Activated T-cell treated with anti-CD3 and anti-CD28 coated beads, Interleukin-2, amount 50 U/mL, for 72 hours (primary cell): ENCODE measurements at places on chromosomes 2 and 18.
A peak's percentile ranks its signal among the peaks of the same experiment; 100 is the strongest.

GRCh38 chr2:138713504-138713903 lies 66.7 kb downstream of the NXPH2 start:
- no peaks in the 10 kb centered on the region for H3K36me3 ChIP-seq
- no peak for DNase-seq
- no peak overlapping the region for H3K27ac ChIP-seq

DNA sequence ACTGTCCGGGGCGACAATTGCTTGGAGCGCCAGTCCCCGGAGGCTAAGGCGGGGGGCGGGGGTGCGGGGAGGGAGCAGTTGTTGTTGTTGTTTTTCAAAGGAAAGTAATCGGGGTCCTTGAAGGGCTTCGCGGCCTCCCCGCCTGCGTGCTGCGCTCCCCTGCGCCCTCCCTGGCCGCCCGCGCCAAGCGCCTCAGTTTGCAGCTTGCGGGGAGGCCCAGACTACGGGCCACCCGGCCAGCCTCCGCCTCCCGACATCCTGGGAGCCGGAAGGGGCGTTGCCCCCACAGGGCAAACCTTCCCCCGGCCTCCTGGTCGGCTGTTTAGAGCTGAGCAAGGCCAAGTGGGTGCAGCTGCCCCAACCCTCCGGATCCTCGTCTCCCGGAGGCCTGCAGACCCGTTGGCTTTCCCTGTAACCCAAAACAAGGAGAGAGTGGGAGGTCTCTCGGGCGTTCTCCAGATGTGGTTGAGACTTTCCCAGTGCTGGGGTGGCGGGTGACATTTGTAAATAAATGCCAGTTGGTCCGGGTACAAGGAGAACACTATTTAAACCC lies 3.7 kb upstream of the SIX3 start:
- peaks cover 41% of the 10 kb centered on the region for H3K4me1 ChIP-seq
- H3K36me3 ChIP-seq = peaks cover 4% of the 10 kb centered on the region
- no peak overlapping the region for H3K27ac ChIP-seq
- DNase-seq = peak; percentile 49
- H3K27me3 ChIP-seq = peaks cover 83% of the 10 kb centered on the region
- peak overlapping the region; percentile 61 for H3K4me3 ChIP-seq

DNA sequence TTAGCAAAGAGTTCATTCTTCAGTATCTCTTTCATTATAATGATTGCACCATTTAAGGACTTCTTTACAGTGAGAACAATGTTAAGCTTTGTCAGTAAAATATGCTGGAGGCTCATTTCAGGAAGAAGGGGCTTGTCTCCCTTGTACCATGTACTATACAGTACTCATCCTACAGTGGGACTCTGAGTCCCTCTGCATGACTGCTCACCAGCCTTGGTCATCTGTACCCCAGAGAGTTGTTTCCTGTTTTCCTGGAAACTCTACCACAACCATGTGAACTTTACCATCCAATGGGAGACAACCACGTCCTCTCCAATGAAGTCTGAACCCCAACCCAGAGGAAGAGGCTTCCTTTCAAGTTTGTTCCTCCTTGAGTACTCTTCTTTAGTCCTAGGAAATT lies 1171.1 kb upstream of the CRIM1 start:
- H3K4me3 ChIP-seq = no peak overlapping the region
- no peak overlapping the region for H3K27ac ChIP-seq
- no peaks in the 10 kb centered on the region for H3K4me1 ChIP-seq
- no peaks in the 10 kb centered on the region for H3K27me3 ChIP-seq

DNA sequence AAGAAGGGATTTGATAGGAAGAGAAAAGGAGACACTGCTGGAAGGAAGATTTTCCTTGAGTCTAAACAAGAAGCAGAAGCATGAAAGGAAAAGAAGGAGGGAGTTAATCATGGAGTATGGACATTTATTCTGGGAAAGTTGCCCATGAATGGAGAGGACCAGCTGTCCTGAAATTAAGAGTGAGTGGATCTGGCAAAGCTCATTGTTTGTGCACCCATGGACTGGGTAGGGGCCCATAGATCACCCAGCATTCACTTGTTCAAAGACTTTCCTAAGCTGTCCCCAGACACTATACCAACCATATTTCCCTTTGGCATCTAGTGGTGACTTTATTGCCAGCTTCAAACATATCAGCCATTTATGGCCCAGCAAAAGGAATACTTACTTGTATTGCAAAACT lies 422.7 kb downstream of the FBXO15 start:
- no peak overlapping the region for H3K27ac ChIP-seq
- no peaks in the 10 kb centered on the region for H3K4me1 ChIP-seq
- no peak overlapping the region for H3K4me3 ChIP-seq
- DNase-seq = no peak
- no peaks in the 10 kb centered on the region for H3K27me3 ChIP-seq

GRCh38 chr2:70898363-70899240 lies 37.1 kb upstream of the ATP6V1B1 start:
- H3K27me3 ChIP-seq = peaks cover 97% of the 10 kb centered on the region
- H3K27ac ChIP-seq = no peak overlapping the region
- H3K36me3 ChIP-seq = peaks cover 2% of the 10 kb centered on the region
- H3K4me3 ChIP-seq = peak overlapping the region; percentile 19
- peaks cover 50% of the 10 kb centered on the region for H3K4me1 ChIP-seq

DNA sequence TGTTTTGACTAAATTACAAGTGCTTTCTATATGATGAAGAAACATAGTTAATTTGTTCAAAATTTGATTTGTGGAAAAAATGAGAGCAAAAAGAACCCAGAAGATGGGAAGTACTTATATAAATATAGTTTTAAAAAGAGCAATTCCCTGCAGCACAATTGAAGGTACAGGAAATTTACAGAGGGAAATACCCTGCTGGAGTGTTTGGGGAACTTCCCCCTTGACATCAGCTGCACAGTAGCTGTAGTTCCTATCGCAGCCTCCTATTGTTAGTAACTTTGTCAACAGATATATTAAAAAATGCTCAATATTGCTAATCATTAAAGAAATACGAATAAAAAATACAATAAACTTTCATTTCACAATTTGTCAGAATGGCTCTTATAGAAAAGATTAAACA lies 1118.8 kb upstream of the ZEB2 start:
- H3K27ac ChIP-seq = no peak overlapping the region
- H3K4me3 ChIP-seq = no peak overlapping the region
- no peaks in the 10 kb centered on the region for H3K36me3 ChIP-seq
- no peak for DNase-seq
- H3K4me1 ChIP-seq = no peaks in the 10 kb centered on the region

DNA sequence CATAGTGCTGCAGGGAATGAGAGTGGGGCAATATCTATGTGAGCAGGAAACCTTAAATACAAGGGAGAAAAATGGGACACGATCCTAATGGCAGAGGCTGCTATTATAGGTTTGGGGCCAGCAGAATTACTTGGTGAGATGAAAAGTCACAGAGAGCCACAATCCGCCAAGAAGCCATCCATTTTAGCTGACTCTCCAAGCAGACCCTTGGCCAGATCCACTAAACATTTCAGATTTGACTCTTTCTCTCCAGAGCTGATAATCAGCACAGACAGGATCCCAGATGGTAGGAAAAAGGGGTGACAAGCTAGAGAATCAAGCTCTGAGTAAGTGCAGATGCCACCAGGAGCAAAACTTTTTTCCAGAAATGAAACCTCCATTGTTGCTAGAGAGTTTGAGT lies 61.5 kb downstream of the MAPK4 start:
- no peak overlapping the region for H3K27ac ChIP-seq
- no peaks in the 10 kb centered on the region for H3K36me3 ChIP-seq
- DNase-seq = no peak
- H3K4me1 ChIP-seq = no peaks in the 10 kb centered on the region
- H3K27me3 ChIP-seq = peaks cover 8% of the 10 kb centered on the region

DNA sequence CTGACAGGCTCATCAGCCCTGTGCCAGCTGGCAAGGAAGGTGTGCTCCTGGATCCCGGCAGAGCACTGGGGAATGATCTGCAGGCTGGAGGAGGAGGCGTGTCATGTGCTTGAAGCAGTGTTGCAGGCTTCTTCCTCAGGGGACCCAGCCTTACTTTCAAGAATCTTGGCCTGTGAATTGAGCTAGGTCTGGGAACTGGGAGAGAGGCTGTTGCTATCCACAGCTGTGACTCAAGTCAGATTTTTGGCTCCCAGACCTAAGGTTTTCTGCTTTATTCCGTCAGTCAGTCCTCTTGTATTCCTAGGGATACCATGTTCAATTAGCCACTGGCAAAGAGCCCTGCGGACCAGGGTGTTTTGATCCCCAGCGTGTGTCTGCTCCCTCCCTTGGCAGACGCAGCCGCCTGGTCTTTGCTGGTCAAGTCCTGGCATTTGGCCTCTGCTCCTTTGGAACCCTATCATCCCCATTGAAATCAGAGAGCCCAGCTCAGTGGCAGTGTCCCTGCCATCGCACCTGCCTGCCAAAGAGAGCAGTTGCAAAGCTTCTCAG lies 32.4 kb downstream of the ASB1 start:
- H3K27me3 ChIP-seq = no peaks in the 10 kb centered on the region
- peaks cover 3% of the 10 kb centered on the region for H3K36me3 ChIP-seq
- no peak overlapping the region for H3K4me3 ChIP-seq
- no peak for DNase-seq
- no peaks in the 10 kb centered on the region for H3K4me1 ChIP-seq

DNA sequence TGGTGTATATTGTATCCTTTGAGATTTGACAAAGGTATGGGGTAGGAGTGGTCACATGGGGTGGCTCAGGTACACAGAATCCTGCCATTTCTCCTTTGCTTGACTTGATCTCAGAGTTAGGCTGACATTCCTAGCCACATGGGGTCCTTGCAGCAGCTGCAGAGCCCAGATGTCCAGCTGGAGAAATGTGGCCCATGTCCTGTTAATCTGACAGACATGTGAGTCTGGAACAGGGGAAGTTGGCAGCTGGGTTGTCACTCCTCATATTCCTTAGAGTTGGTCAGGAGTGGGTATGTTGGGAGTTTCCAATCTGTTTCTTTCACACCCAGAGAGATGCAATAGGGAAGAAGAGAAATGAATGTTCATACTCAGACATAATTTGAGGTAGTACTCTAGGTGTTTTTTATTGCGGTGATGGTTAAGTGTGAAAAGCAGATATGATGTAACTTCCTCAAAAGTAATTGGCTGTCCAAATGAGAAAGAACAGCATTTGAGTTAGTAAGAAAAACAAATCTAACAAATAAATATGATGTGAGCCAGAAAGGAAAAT lies 402.6 kb upstream of the MEIS1 start:
- H3K4me3 ChIP-seq = no peak overlapping the region
- no peaks in the 10 kb centered on the region for H3K27me3 ChIP-seq
- DNase-seq = no peak
- H3K4me1 ChIP-seq = no peaks in the 10 kb centered on the region
